ENCODE measurements at places on chromosomes 4 and X.

GRCh38 chr4:3338321-3338838 is 45.6 kb downstream of the RGS12 start:
- DNase-seq, result no peak

DNA sequence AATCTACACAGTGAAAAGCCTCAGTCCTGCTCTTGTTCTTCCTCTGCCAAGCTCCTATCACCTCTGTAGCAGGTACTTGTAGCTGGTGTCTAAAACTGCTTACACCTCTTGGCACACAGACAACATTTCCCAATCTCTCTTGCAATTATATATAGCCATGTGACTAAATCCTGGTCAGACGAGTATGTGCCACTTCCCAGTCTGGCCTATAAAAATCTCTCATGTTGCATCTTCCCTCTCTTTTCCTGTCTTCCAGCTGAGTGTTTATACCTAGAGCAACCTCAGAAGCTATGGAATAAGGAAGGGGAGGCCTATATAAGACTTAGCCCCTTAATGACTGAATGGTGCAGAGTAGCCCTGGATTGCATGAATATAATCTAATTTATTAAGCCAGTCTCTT is 105.8 kb downstream of the RNF150 start:
- no peak for DNase-seq

GRCh38 chr4:135434936-135435335 is 1233.3 kb upstream of the PABPC4L start:
- DNase-seq, result no peak

- no peak for DNase-seq
Observed at GRCh38 chr4:45094684-45095083, 368.3 kb upstream of the GNPDA2 start.

DNA sequence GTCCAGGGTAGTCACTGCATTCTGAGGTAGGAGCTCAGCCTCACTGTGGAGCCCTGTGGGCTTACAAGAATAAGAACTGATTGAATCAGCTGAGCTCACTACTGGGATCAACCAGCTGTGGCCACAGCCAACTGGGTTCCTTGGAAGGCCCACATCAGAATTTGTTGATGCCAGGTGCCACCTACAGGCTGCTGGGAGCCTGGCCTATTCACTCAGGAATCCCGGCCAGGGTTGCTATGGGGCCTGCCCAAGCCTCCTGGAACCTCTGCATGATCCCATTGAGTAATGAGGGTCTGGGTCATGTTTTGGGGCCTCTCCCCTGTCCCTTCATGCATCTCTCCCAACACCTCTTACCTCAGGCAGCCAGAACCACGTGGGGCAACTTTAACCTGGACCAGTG is 53.9 kb upstream of the KIAA1210 start:
- no peak for DNase-seq

- DNase-seq, result no peak
Observed at GRCh38 chrX:519741-520140, 110.8 kb upstream of the SHOX start.

- DNase-seq, result no peak
Observed at GRCh38 chr4:81712714-81713113, 241.0 kb upstream of the RASGEF1B start.

DNA sequence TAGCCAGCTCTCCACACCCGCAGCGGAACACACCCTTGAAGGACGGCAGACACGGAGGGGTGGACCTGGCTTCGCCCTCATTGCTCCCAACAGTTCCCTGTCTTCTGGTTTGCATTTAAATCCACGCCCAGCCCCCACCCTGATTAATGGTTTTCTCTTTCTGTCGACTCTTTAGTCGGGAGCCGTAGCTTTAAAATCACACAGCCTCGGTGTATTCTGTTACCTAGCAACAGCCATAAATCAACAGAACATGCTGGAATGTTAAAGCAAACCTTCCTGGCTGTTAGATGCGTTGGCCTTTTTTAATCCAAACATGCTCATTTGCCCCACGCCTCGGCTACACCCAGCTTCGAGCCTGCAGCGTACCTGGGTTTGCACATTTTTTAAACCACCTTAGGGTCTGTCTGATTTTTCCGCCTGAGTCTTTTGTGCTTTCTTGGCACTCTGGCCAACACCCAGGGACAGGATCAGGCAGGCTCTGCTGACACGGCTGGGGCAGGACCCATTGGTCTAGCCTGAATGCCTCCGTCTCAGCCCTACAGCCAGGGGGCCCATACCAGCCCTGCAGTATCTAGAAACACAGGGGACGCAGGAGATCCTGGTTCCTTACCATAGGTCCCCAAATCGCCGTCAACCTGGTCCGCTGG is 21.4 kb upstream of the PPP2R2C start:
- DNase-seq, result no peak
